ENCODE measurements at places on chromosomes 5 and 9. TPM values are rescaled to one million over a fixed set of nuclear protein-coding genes. Genes with fewer than 3 reads are reported as not detected.

The TGFBR1 gene
- 31.3 TPM for total RNA-seq

The MEIKIN gene
- total RNA-seq, result 1.0 TPM

The EIF4E1B gene
- total RNA-seq, result 0.10 TPM

The TICAM2 gene
- 1.2 TPM for total RNA-seq

The PCDHAC1 gene
- total RNA-seq, result not detected

The CATSPER3 gene
- total RNA-seq, result 0.10 TPM

The PCDHB16 gene
- not detected for total RNA-seq

The DNAH5 gene
- not detected for total RNA-seq

The TLX3 gene
- total RNA-seq, result not detected

The ADGRD2 gene
- total RNA-seq, result 0.10 TPM

The FOXE1 gene
- not detected for total RNA-seq

The CCDC192 gene
- total RNA-seq, result not detected

The SPINK5 gene
- not detected for total RNA-seq
